Right cardiac atrium (tissue), 5 donors: ENCODE measurements at places on chromosomes 5 and 9. TPM values are rescaled to one million over a fixed set of nuclear protein-coding genes. Genes with fewer than 3 reads are reported as not detected.

The SLC4A9 gene
- 0.05 TPM for polyA plus RNA-seq

The SELENOP gene
- 78.8 TPM for polyA plus RNA-seq

The C1QTNF2 gene
- polyA plus RNA-seq: 2.1 TPM

The OR1Q1 gene
- polyA plus RNA-seq: not detected

The SPEF2 gene
- polyA plus RNA-seq: 1.7 TPM

The CYLC2 gene
- not detected for polyA plus RNA-seq

The IL4 gene
- polyA plus RNA-seq: not detected

The SLC45A2 gene
- 0.70 TPM for polyA plus RNA-seq

The RASGEF1C gene
- polyA plus RNA-seq: 0.50 TPM

The RNF208 gene
- polyA plus RNA-seq: 36.0 TPM

The DDX4 gene
- polyA plus RNA-seq: not detected

The ZDHHC11 gene
- polyA plus RNA-seq: 5.8 TPM

The PDE8B gene
- polyA plus RNA-seq: 15.1 TPM

The LCN12 gene
- 7.0 TPM for polyA plus RNA-seq

The SLC6A18 gene
- polyA plus RNA-seq: not detected

The PELO gene
- polyA plus RNA-seq: 7.9 TPM
